ENCODE measurements at places on chromosomes 12 and 14.

DNA sequence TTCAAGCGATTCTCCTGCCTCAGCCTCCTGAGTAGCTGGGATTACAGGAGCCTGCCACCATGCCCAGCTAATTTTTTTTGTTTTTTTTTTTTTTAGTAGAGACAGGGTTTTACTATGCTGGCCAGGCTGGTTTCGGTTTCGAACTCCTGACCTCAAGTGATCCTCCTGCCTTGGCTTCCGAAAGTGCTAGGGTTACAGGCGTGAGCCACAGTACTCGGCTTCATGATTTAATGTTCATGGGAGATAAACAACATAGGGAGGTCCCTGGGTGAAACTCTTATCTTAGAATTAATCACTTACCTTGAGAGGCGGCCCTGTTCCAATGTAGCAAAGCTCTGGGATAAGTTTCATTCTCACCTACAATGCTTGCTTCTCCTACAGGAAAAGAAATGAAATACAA is 48.3 kb downstream of the SEL1L start:
- H3K4me3 ChIP-seq = no peak overlapping the region
- H3K4me1 ChIP-seq = no peaks in the 10 kb centered on the region
- H3K27me3 ChIP-seq = no peaks in the 10 kb centered on the region
- DNase-seq = no peak
- H3K36me3 ChIP-seq = peaks cover 27% of the 10 kb centered on the region
- H3K27ac ChIP-seq = no peak overlapping the region

GRCh38 chr12:70576341-70577282 is 60.6 kb downstream of the PTPRB start:
- no peak for DNase-seq
- H3K4me1 ChIP-seq = no peaks in the 10 kb centered on the region
- no peak overlapping the region for H3K27ac ChIP-seq
- H3K4me3 ChIP-seq = no peak overlapping the region
- no peaks in the 10 kb centered on the region for H3K27me3 ChIP-seq

- H3K4me1 ChIP-seq = no peaks in the 10 kb centered on the region
- H3K27ac ChIP-seq = no peak overlapping the region
- H3K36me3 ChIP-seq = no peaks in the 10 kb centered on the region
- H3K4me3 ChIP-seq = no peak overlapping the region
Observed at GRCh38 chr14:65185829-65186228, 83.5 kb upstream of the MAX start.

DNA sequence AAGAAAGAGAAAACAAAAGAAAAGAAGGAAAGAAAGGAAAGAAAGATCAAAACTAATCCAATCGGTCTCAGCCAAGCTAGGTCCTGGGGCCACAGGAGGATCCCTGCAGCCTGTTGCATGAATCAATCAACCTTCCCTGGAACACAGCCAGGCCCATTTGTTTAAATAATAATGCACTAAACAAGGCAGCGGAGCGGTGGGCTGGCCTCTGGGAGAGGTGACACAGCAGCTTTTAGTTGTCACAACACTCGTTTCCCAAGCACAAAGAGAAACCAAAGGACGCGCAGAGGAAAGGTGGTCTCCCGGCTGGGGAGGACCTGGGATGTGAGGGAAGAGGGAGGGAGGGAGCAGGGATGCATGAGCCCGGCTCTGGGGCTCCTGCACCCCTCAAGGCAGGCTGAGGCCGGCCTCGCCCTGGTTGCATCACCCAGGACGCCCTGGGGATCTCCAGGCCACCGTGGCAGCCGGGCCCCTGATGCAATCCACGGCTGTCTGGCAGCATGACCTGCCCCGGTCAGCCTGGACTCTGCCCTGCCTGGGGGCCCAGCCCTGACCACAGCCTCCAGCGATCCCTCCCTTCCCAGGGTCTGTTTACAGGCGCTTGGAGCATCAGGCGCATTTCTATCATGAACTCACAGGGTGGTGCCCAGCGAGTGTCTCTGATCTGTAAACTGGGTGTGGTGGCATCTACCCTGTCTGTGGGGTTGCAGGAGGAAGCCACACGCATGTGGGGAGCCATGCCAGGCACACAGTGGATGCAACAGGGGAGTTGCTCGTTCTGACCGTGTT is 32.5 kb downstream of the MMP17 start:
- H3K36me3 ChIP-seq = no peaks in the 10 kb centered on the region
- no peak for DNase-seq
- no peak overlapping the region for H3K4me3 ChIP-seq
- H3K27me3 ChIP-seq = no peaks in the 10 kb centered on the region

- no peaks in the 10 kb centered on the region for H3K4me1 ChIP-seq
- no peaks in the 10 kb centered on the region for H3K27me3 ChIP-seq
- no peak overlapping the region for H3K4me3 ChIP-seq
- H3K36me3 ChIP-seq = no peaks in the 10 kb centered on the region
Observed at GRCh38 chr12:21985155-21985554, 43.9 kb upstream of the ABCC9 start.

GRCh38 chr12:7152818-7153217 is 22.6 kb downstream of the CLSTN3 start:
- H3K4me3 ChIP-seq = no peak overlapping the region

GRCh38 chr14:51431033-51431709 is 191.1 kb downstream of the TMX1 start:
- DNase-seq = no peak
- H3K27me3 ChIP-seq = no peaks in the 10 kb centered on the region
- H3K36me3 ChIP-seq = no peaks in the 10 kb centered on the region
- H3K4me1 ChIP-seq = no peaks in the 10 kb centered on the region

- H3K27ac ChIP-seq = no peak overlapping the region
- H3K4me3 ChIP-seq = no peak overlapping the region
- DNase-seq = no peak
- H3K4me1 ChIP-seq = no peaks in the 10 kb centered on the region
Observed at GRCh38 chr14:95409477-95410272, 90.0 kb upstream of the CLMN start.

- no peak overlapping the region for H3K4me3 ChIP-seq
- H3K27me3 ChIP-seq = no peaks in the 10 kb centered on the region
- no peak for DNase-seq
- no peaks in the 10 kb centered on the region for H3K36me3 ChIP-seq
- H3K4me1 ChIP-seq = no peaks in the 10 kb centered on the region
Observed at GRCh38 chr12:112868459-112869041, 38.2 kb upstream of the OAS1 start.

DNA sequence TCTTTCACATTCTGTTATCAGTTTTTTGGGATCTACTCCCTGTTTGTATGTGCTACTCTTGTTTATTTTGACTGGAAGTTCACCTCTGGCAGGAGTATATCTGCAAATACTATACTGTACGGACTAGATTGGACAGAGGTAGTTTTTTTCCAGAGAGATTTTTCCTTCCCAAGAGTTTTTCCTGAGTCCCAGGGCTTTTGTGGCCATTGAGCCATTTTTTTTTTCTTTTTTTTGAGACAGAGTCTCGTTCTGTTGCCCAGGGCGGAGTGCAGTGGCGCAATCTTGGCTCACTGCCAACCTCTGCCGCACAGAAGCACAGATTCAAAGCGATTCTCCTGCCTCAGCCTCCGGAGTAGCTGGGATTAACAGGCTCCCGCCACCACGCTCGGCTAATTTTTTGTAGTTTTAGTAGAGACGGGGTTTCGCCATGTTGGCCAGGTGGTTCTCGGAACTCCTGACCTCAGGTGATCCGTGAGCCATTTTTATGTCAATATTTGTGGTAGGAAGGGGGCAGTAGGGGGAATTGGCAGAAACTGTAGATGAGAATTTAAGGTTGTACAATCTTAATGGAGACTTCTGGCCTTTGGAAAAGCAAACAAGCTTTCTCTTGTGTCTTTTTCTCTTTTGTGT is 19.4 kb downstream of the KTN1 start:
- H3K27me3 ChIP-seq = no peaks in the 10 kb centered on the region
- no peak overlapping the region for H3K27ac ChIP-seq
- no peaks in the 10 kb centered on the region for H3K36me3 ChIP-seq

- peaks cover 31% of the 10 kb centered on the region for H3K4me1 ChIP-seq
- peak; percentile 61 for DNase-seq
- peak overlapping the region; percentile 73 for H3K27ac ChIP-seq
- no peaks in the 10 kb centered on the region for H3K27me3 ChIP-seq
- H3K4me3 ChIP-seq = peak overlapping the region; percentile 25
- H3K36me3 ChIP-seq = no peaks in the 10 kb centered on the region
Observed at GRCh38 chr12:111056618-111057521, 136.5 kb upstream of the MYL2 start.

GRCh38 chr14:22524784-22525161 is 64.3 kb downstream of the DAD1 start:
- H3K4me3 ChIP-seq = peak overlapping the region; percentile 69
- H3K27ac ChIP-seq = peak overlapping the region; percentile 3
- peaks cover 30% of the 10 kb centered on the region for H3K36me3 ChIP-seq

DNA sequence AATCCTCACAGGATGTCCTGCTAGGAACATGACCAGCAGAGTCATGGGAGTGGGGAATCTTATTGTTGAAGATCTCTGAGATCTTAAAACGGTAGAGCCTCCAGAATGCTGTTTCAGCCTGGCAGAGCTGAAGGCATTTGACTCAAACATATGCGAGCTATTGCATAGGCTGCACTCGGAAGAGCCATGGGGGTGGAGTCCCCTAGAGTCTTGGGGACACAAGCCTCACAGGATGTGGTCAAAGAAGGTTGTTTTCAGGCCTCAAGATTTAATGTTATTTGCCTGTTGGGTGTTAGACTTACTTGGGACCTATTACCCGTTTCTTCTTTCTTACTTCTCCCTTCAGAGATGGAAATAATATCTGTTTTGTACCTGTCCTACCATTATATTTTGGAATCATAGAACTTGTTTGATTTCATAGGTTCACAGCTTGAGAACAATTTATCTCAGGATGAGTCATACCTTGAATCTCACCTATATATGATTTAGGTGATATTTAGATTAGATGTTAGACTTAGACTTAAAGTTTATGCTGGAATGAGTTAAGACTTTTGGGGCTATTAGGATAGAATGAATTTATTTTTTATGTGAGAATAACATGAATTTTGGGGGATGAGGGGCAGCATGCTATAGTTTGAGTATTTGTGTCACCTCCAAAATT is 172.2 kb upstream of the ATP2B1 start:
- H3K4me1 ChIP-seq = peaks cover 42% of the 10 kb centered on the region
- DNase-seq = peak; percentile 69
- H3K4me3 ChIP-seq = peak overlapping the region; percentile 25

DNA sequence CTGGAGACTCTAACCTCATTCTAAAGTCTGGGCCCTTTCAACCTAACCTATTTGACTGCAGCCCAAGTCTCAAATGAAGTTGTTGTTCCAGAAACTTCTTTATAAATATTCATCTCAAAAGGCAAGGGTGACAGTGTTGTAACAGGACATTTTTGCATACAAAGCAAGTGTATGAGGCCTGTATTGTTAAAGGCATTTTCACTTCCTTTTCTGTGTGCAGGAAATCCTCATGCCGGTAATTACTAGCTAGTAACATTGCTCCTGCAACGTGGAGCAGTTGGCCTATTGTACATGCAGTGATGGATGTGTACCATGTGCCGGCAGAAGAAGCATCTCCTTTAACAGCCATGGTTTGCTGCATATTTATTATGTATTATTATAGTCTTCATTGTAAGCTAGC is 156.5 kb upstream of the RMST start:
- H3K27me3 ChIP-seq = no peaks in the 10 kb centered on the region
- H3K4me1 ChIP-seq = no peaks in the 10 kb centered on the region
- no peak overlapping the region for H3K27ac ChIP-seq
- no peak for DNase-seq

DNA sequence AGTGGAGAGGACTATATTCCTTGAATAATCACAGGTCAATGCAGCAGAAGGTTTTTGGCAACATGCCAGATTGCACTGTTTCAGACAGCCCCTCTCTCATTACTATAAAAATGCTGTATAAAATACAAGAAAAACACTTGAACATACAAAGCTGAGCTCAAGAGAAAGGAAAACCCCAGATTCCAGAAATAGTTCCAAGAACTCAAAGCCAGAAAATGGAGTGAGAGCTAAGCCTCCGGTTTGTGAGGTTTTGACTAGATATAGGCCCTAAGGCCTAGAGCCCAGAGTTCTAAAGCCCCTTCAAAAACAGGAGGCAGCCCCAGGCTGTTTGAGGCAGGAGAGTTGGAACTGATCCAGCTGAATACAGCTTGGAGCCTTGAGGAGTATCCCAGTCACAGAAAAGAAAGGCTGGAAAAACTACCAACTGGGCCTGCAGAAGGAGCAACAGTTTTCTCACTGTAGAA is 29.4 kb upstream of the ACTN1 start:
- no peaks in the 10 kb centered on the region for H3K27me3 ChIP-seq
- DNase-seq = no peak
- H3K4me3 ChIP-seq = no peak overlapping the region
- no peaks in the 10 kb centered on the region for H3K36me3 ChIP-seq
- H3K4me1 ChIP-seq = no peaks in the 10 kb centered on the region

GRCh38 chr14:21041676-21042433 is at the start of gene RNASE7:
RNASE7 (plus strand) TSS chr14:21042362; CDS start chr14:21042993, 631 bp downstream.
- H3K27me3 ChIP-seq = no peaks in the 10 kb centered on the region
- H3K27ac ChIP-seq = no peak within 1 kb of the TSS
- no peaks in the 10 kb centered on the region for H3K36me3 ChIP-seq
- no peak within 1 kb of the TSS for H3K4me3 ChIP-seq
- no peak for DNase-seq

- no peak overlapping the region for H3K27ac ChIP-seq
- no peaks in the 10 kb centered on the region for H3K36me3 ChIP-seq
- H3K27me3 ChIP-seq = no peaks in the 10 kb centered on the region
- H3K4me3 ChIP-seq = no peak overlapping the region
- DNase-seq = no peak
- H3K4me1 ChIP-seq = no peaks in the 10 kb centered on the region
Observed at GRCh38 chr12:63857771-63858670, 13.5 kb downstream of the SRGAP1 start.

DNA sequence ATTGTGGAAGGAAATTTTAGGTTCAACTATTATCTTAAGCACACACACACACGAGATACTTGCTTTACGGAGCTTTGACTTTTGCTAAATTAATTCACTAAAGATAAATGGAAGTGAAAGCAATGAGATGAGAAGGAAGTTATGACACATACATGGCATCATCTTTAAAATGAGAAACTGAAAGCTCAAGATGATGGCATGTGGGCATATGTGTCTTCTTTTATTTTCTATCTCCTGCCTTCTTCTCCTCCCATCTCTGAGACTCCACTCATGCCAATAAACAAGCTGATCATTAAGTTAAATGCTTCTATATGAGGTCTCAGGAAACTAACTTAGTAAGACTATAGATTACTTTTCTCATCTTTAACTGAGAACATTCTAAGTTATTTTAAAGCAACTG is 216.7 kb downstream of the MED13L start:
- H3K27ac ChIP-seq = no peak overlapping the region
- H3K36me3 ChIP-seq = no peaks in the 10 kb centered on the region
- H3K27me3 ChIP-seq = no peaks in the 10 kb centered on the region
- peaks cover 12% of the 10 kb centered on the region for H3K4me1 ChIP-seq
- DNase-seq = no peak

DNA sequence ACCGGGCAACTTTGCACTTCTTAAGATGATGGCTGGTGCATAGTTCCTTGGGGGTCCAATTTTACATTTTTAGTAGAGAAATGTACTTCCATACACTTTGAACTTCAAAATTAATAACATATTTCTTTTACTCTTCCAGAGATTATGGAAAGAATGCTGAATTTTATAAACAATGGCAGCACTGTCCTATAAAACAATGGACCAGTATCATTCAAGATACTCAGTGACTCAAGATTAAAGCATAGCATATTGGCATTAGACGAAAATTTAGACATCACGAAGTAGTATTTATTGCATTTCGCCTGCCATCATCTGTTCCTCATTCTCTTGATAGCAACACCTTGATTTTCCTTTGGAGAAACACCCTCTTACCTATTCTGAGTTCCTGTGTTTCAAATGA is 118.3 kb upstream of the ATF7IP start:
- H3K27me3 ChIP-seq = no peaks in the 10 kb centered on the region
- DNase-seq = no peak
- H3K36me3 ChIP-seq = no peaks in the 10 kb centered on the region
- H3K4me3 ChIP-seq = no peak overlapping the region
- H3K4me1 ChIP-seq = no peaks in the 10 kb centered on the region
- H3K27ac ChIP-seq = no peak overlapping the region
